ENCODE measurements at places on chromosomes 12 and 14.

DNA sequence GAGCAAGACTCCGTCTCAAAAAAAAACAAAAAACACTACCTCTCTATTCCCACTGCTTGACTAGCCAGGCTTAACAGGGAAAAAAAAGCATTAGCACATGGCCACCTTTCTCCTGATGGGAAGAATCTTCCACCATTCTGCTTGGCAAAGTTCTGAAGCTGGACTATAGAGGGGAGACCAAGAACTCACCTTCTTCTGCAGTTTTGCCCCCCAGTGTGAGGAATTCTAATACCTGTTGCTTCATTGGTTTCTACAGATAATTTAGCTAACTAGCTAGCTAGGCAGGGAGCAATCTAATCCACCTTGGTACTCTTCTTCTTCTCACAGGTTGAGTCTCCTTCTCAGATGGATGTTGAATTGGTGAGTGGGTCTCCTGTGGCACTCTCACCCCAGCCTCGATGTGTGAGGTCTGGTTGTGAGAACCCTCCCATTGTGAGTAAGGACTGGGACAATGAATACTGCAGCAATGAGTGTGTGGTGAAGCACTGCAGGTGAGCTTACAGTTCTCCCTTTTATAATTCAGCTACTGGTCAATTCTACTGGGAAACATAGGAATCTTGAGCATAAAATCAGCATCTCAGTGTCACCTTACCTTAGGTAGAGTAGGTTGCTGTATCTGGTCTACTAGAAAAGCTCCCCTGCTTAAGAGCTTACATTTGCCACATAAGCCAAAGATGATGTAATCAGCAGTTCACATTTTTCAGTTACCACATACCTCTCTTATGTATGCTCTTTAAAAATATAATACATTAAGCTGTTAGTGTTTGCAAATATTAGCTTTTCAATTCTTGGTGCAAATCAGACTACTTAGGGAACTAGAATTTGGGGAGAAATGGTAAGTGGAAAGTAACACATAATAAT, 16.0 kb downstream of the METTL3 start:
- peak; percentile 50 for ATAC-seq

- ATAC-seq: no peak
Observed at GRCh38 chr12:79546466-79547043, 144.2 kb downstream of the PAWR start.

- no peak for ATAC-seq
Observed at GRCh38 chr12:101908395-101908794, 31.0 kb downstream of the DRAM1 start.

- ATAC-seq: no peak
Observed at GRCh38 chr14:96978525-96979272, 181.5 kb downstream of the VRK1 start.

DNA sequence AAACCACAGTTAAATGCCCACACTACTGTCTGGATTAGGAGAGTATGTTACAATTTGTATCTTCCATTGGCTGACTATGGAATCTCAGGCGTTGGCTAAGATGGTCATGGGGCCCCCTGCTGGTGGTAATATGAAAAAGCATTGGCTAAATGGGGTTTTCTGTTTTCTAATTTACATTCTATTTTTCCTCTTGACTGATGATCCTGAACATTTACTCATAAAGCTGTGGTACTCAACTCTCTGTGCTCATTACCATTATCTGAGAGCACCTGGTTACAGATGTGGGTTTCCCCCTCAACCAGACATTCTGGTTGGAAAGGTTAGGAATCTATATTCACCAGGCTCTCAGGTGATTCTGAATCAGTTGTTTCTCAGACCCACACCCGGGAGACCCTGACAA, 64.8 kb downstream of the WSCD2 start:
- no peak for ATAC-seq

DNA sequence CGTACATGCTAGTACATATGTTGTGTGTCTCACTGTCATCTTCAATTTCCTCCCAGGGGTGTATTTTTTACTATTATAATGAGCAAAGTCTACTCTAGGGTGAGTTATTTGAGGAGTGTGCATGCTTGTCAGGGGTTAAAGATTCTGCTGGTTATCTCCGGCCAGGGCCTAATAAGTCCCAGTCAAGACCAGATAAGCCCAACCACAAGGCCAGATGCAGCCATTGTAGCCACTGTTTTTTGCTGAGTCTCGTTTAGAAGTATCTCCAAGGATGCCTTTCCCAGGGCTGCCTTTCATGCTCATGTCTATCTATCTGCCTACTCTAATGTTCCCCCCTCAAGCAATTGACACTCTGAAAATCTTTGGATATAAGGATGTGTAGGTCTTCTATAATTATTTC, 300.5 kb downstream of the IPO8 start:
- no peak for ATAC-seq

DNA sequence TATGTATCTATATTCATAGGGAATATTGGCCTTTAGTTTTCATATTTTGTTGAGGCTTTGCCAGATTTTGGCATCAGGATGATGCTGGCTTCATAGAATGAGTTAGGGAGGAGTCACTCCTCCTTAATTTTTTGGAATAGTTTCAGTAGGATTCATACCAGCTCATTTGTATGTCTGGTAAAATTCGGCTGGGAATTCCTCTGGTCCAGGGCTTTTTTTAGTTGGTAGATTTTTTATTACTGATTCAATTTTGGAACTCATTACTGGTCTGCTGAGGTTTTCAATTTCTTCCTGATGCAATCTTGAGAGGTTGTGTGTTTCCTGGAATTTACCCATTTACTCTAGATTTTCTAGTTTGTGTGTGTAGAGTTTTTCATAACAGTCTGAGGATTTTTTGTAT, 175.2 kb downstream of the EPS8 start:
- ATAC-seq: no peak

- ATAC-seq: no peak
Observed at GRCh38 chr12:47237751-47238211, 158.0 kb upstream of the AMIGO2 start.

DNA sequence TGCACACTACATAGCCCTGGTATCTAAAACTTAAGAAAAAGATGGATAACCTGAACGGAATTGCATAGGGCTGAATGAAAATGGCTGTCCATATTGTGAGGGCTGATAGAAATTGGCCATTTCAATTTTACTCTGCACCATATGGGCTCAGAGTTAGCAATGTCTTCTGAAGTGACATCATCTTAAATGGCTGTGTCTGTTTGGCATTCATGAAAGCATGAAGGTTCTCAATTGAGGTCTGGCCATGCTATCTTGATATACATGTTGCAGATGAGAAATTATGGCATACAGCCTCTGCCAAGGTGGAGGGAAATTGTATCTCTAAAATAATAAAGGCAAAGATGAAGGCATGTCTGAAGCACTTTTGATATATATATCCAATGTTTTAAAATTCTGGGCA, 226.0 kb upstream of the PDE3A start:
- ATAC-seq: no peak

DNA sequence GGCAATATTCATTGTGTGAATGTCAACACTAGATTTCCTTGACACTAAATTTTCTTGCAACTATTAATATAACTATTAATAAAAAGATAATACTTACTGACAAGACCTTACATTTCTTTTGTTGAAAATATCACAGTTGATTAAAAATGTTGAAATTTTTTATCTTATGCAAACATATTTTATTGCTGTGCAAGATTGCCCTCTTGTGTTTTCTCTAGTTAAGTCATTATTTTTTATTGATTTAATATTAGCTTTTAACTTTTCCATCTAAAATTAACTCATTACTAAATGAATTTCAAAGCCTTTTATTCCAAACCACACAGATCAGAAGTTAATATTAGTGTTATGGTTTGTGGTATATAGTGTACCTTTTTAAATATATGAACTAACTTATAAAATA, 11.7 kb upstream of the NAA30 start:
- ATAC-seq: no peak

- ATAC-seq: no peak
Observed at GRCh38 chr14:60632777-60633176, 16.5 kb downstream of the SIX1 start.

DNA sequence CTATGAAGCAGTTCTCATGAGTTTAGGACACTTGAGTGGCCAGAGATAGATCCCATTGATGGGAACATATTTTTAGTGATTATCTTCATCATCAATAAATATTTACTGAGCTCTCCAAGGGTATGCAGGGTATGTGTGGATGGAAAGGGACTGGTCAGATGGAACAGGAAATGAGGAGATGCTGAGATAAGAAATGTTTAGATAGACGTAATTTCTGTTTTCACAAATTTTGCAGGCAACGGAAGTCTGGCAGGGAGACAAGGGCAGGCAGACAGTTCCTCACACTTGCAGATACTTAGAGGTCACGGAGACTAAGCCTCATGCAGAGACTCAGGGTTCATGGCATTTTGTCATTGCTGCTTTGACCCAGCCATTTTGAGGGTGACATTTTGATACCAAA, 24.3 kb downstream of the BCL2L14 start:
- ATAC-seq: no peak

DNA sequence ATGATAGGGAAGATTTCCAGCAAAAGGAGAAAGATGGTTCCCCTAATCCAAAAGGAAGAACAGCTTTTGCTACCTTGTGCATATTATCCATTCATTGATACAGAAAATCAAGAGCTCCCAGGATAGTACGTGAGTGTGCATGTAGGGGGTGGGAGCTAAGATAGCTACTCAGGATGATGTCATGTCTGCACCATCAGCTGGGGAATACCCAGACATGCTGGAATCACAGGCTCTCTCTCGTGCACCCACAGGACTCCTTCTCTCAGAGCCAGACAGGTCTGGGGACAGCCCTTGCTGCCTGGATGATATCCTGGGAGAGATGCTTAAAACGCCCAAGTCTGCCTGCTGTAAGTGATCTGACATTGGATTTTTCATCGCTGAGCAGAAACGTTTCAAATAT, 38.9 kb downstream of the FOXN3 start:
- peak; percentile 56 for ATAC-seq

GRCh38 chr12:68786929-68787328, 21.0 kb upstream of the MDM2 start:
- no peak for ATAC-seq

DNA sequence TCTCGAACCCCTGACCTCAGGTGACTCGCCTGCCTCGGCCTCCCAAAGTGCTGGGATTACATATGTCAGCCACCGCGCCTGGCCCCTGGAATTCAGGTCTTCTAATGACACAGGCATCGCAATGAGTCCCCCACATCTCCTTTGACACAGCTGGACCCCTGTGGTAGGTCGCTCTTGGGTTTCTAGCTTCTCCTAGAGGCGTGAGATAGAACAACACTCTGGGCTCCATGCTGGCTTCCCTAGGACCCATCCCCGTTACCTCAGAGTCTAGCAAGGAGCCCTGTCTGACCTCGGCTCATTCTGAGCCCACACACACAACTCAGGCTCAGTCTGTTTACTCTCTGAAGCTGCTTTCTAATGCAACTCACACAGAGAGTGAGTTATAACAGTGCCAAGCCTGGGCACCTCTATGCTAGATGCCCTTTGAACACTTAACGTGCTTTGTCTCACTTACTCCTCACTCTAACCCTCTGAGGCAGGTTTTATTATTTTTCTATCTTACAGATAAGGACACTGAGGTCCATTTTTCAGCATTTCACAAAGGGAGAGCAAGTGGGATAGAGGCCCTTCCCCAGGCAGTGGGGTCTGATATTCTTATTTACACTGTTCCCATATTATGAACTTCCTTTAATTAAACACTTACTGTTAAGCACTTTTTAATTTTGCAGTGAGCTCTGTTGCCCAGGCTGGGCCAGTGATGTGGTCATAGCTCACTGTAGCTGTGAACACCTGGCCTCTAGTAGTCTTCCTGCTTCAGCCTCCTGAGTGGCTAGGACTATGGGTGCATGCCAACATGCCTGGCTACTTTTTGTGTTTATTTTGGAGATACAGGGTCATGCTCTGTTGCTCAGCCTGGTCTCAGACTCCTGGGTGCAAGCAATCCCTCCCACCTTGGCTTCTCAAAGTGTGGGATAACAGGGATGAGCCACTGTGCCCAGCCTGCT, 40.6 kb upstream of the RBM19 start:
- no peak for ATAC-seq

All from esophagus mucosa (tissue), 1 donor.